Aorta (tissue), 5 donors: ENCODE measurements at places on chromosomes 16 and 17. TPM values are rescaled to one million over a fixed set of nuclear protein-coding genes. Genes with fewer than 3 reads are reported as not detected.

DNA sequence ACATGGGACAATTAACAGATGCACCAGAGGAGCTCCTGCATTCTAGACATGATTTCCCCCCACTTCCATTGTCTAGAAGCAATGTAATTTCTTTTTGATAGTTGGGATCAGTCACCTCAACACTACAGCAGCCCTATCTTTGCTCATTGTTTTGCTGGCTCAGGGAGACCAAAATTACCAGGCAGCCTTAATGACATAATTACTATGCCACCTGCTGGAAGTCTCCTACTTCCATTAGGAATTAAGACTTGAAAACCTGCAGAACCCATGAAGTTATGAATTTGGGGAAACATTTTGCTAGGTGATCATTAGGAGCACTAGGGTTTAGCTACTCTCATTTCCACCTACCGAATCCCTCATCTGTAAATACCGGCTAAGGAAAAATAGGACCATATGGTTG is 312.0 kb upstream of the CA10 start:
- no peak overlapping the region for H3K27ac ChIP-seq
- no peaks in the 10 kb centered on the region for H3K27me3 ChIP-seq
- H3K36me3 ChIP-seq: no peaks in the 10 kb centered on the region
- no peak overlapping the region for H3K4me3 ChIP-seq
- no peaks in the 10 kb centered on the region for H3K4me1 ChIP-seq

- peak; percentile 87 for DNase-seq
- H3K36me3 ChIP-seq: no peaks in the 10 kb centered on the region
- H3K27ac ChIP-seq: no peak overlapping the region
- H3K4me3 ChIP-seq: no peak overlapping the region
- no peaks in the 10 kb centered on the region for H3K4me1 ChIP-seq
Measured at GRCh38 chr17:82603981-82604448, 44.2 kb downstream of the WDR45B start.

DNA sequence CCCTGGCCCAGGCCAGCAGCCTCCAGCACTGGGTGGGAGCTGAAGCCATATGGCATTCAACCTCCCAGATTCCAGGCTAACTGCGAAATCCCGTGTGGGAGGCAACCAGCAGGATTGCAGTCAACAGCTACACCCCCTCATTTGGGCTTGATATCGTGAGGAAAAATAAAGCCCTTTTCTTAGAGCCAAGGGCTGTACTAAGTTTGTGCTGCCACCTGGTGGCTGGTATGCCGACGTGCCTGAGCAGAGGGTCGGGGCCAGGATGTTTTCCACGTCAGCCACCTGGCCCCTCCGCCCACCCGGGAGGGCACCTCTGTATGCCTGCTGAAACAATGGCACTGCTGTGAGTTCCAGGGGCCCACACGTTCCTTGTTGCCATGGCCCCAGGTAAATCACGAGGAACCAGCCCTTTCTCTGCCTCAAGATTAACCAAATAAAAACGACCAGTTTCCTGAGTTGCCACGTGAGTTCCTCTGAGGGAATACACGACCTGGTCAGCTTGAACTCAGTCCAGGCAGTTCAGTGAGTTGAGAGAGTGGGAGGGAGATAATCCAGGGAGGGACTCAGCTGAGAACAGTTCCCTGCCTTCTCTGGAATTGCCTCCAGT is 9.0 kb downstream of the TMEM98 start:
- peaks cover 6% of the 10 kb centered on the region for H3K36me3 ChIP-seq
- no peaks in the 10 kb centered on the region for H3K4me1 ChIP-seq
- no peak overlapping the region for H3K4me3 ChIP-seq
- peak overlapping the region; percentile 38 for H3K27ac ChIP-seq
- H3K27me3 ChIP-seq: no peaks in the 10 kb centered on the region
- peak; percentile 91 for DNase-seq

PRR35 gene
- total RNA-seq: not detected

GRCh38 chr17:45135978-45136791 is 698 bp downstream of the ACBD4 start:
- no peak overlapping the region for H3K27ac ChIP-seq
- H3K27me3 ChIP-seq: no peaks in the 10 kb centered on the region
- H3K4me3 ChIP-seq: peak overlapping the region; percentile 58
- no peaks in the 10 kb centered on the region for H3K36me3 ChIP-seq
- H3K4me1 ChIP-seq: no peaks in the 10 kb centered on the region
- no peak for DNase-seq

DNA sequence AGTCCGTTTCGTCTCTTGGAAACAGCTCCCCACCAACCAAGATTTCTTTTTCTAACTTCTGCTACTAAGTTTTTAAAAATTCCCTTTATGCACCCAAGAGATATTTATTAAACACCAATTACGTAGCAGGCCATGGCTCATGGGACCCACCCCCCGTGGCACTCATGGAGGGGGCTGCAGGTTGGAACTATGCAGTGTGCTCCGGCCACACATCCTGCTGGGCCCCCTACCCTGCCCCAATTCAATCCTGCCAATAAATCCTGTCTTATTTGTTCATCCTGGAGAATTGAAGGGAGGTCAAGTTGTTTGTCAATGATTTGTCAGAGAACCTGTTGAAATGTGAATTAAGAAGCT is 48.2 kb downstream of the IL21R start:
- no peaks in the 10 kb centered on the region for H3K36me3 ChIP-seq
- H3K27me3 ChIP-seq: no peaks in the 10 kb centered on the region
- DNase-seq: no peak

GRCh38 chr17:17836818-17837379 is at the start of gene SREBF1:
TSS of gene SREBF1 (minus strand) at chr17:17836986. CDS start at chr17:17836817, 169 bp downstream.
- H3K4me3 ChIP-seq: peak within 1 kb of the TSS; percentile 40
- H3K36me3 ChIP-seq: no peaks in the 10 kb centered on the region
- H3K27ac ChIP-seq: no peak within 1 kb of the TSS
- H3K27me3 ChIP-seq: no peaks in the 10 kb centered on the region
- DNase-seq: peak; percentile 87
- H3K4me1 ChIP-seq: no peaks in the 10 kb centered on the region

- no peak overlapping the region for H3K27ac ChIP-seq
- no peaks in the 10 kb centered on the region for H3K4me1 ChIP-seq
- no peaks in the 10 kb centered on the region for H3K27me3 ChIP-seq
- H3K36me3 ChIP-seq: no peaks in the 10 kb centered on the region
Measured at GRCh38 chr17:11047228-11047627, 193.8 kb upstream of the SHISA6 start.

DNA sequence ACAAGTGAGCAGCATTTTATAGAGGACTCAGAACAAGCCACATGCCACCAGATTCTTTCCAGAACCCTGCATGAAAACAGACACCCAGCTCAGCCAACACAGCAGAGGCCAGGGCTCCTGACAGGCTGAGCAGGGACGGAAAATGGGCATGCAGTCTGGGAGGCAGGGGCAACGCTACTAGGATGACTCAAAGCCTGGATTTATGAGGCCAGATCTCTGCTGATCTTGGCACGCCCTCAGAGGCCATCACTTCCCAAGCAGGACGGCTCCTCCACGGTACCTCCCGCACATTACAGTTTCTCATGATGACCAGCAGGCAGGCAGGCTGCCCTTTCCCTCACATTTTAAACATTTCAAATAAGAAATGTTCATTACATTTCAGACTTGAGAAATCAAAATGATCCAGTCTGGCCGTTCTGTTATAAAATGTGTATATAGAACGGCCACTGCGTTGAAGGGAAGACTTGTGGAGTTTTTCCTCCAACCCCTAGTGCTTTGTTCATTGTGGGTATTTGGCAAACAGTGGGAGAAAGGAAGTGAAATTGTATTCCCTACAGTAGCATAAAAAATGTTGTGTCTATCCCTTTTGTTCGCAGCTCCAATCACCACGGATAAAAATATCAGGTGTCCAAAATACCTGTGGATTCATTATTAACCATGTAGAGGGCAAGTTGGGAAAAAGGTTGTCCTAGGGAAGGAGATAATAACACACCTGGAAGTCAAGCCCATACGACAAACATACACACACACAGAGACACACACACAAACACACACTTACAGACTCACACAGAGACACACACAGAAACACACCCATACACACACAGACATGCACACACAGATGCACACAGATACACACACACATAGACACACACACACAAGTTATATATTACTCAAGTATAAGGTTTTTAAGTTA is 64.8 kb upstream of the ADAMTS18 start:
- no peak overlapping the region for H3K27ac ChIP-seq
- H3K36me3 ChIP-seq: no peaks in the 10 kb centered on the region
- no peaks in the 10 kb centered on the region for H3K27me3 ChIP-seq

- no peaks in the 10 kb centered on the region for H3K36me3 ChIP-seq
- DNase-seq: no peak
- no peak overlapping the region for H3K27ac ChIP-seq
- H3K27me3 ChIP-seq: no peaks in the 10 kb centered on the region
- H3K4me1 ChIP-seq: no peaks in the 10 kb centered on the region
Measured at GRCh38 chr17:62949036-62949435, 17.0 kb upstream of the TANC2 start.

GRCh38 chr17:79104898-79105600 is 30.4 kb downstream of the ENGASE start:
- no peaks in the 10 kb centered on the region for H3K4me1 ChIP-seq
- H3K27me3 ChIP-seq: no peaks in the 10 kb centered on the region
- DNase-seq: no peak
- H3K27ac ChIP-seq: no peak overlapping the region
- no peaks in the 10 kb centered on the region for H3K36me3 ChIP-seq

DNA sequence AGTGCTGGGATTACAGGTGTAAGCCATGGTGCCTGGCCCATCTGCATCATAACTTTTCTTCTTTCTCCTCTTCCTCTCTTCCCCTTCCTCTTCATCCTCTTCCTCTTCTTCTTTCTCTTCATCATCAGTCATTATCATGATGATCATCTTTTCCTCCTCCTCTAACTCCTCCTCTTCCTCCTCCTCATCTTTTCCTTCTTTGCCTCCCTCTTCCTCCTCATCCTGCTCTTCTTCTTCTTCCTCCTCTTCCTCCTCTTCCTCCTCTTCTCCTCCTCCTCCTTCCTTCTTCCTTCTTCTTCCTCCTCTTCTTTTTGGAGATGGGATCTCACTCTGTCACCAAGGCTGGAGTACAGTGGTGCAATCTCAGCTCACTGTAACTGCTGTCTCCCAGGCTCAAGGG is 62.5 kb downstream of the SOCS1 start:
- no peaks in the 10 kb centered on the region for H3K27me3 ChIP-seq
- H3K36me3 ChIP-seq: no peaks in the 10 kb centered on the region
- no peak overlapping the region for H3K27ac ChIP-seq
- no peak for DNase-seq
- H3K4me1 ChIP-seq: no peaks in the 10 kb centered on the region

CD300H gene
- not detected for total RNA-seq

DNA sequence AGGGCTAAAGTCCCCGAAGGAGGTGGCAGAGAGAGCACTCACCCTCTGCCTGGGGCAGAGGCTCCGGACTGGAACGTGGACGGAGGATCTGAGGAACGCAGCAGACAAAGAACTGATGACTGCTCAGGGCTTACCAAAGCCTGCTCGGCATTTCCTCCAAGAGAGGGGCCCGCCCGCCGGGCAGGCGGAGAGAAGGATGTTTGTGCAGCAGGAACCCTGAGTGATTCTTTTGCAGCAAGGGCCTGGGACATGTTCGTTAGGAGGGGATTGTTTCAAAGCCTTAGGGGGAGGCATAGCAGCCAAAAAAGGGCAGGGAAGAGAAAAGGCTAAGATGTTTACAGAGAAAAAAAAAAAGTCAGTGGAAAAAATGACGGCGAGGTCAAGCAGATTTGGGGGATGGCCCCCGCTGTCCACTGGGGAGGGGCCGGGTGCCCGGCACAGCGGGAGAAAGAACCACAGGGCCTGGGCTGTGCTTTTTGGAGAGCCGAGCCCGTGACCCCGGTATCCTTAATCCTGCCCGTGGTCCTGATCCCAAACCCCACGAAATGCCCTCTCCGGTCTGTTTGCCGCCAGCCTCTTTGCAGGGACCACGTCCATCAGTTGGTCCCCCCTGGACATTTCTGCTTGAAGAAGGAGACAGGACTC is 129.3 kb downstream of the NTN1 start:
- H3K4me1 ChIP-seq: peaks cover 6% of the 10 kb centered on the region
- H3K27me3 ChIP-seq: no peaks in the 10 kb centered on the region
- peak overlapping the region; percentile 17 for H3K27ac ChIP-seq
- no peak overlapping the region for H3K4me3 ChIP-seq
- H3K36me3 ChIP-seq: no peaks in the 10 kb centered on the region

- no peak for DNase-seq
- H3K27ac ChIP-seq: no peak overlapping the region
- no peak overlapping the region for H3K4me3 ChIP-seq
Measured at GRCh38 chr16:78562111-78562510, 462.7 kb downstream of the WWOX start.

GRCh38 chr17:60151355-60151754 is 1.6 kb downstream of the CA4 start:
- H3K36me3 ChIP-seq: no peaks in the 10 kb centered on the region
- H3K27me3 ChIP-seq: no peaks in the 10 kb centered on the region
- no peaks in the 10 kb centered on the region for H3K4me1 ChIP-seq
- DNase-seq: peak; percentile 6
- H3K27ac ChIP-seq: no peak overlapping the region

GRCh38 chr16:15925631-15926030 is 23.8 kb upstream of the ABCC1 start:
- no peak overlapping the region for H3K4me3 ChIP-seq
- H3K27ac ChIP-seq: no peak overlapping the region
- no peaks in the 10 kb centered on the region for H3K36me3 ChIP-seq
- no peak for DNase-seq
- H3K4me1 ChIP-seq: no peaks in the 10 kb centered on the region

GRCh38 chr17:75779987-75780889 is 4.4 kb upstream of the UNK start:
- DNase-seq: no peak
- H3K4me1 ChIP-seq: no peaks in the 10 kb centered on the region
- H3K4me3 ChIP-seq: no peak overlapping the region
- H3K27me3 ChIP-seq: no peaks in the 10 kb centered on the region
- H3K36me3 ChIP-seq: no peaks in the 10 kb centered on the region
- no peak overlapping the region for H3K27ac ChIP-seq

DNA sequence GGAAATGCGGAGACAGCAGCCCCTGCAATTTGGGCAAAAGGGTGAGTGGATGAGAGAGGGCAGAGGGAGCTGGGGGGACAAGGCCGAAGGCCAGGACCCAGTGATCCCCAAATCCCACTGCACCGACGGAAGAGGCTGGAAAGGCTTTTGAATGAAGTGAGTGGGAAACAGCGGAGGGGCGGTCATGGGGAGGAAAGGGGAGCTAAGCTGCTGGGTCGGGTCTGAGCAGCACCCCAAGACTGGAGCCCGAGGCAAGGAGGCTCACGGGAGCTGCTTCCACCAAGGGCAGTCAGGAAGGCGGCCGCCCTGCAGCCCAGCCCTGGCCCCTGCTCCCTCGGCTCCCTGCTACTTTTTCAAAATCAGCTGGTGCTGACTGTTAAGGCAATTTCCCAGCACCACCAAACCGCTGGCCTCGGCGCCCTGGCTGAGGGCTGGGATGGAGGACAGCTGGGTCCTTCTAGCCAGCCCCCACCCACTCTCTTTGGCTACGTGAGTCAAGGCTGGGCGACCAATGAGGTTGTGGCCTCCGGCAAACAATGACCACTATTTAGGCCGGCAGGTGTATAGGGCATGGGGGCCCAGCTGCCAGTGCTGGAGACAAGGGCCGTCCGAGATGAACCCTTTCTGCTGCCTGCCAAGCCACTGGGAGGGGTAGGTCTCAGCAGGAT is 507 bp downstream of the SERPINF1 start:
- H3K27ac ChIP-seq: no peak overlapping the region
- no peak for DNase-seq
- no peaks in the 10 kb centered on the region for H3K36me3 ChIP-seq
- no peaks in the 10 kb centered on the region for H3K27me3 ChIP-seq
- no peak overlapping the region for H3K4me3 ChIP-seq

GRCh38 chr16:318628-319027 is 33.9 kb downstream of the AXIN1 start:
- H3K27me3 ChIP-seq: no peaks in the 10 kb centered on the region
- no peak for DNase-seq
- H3K36me3 ChIP-seq: peaks cover 1% of the 10 kb centered on the region
- H3K27ac ChIP-seq: no peak overlapping the region
- H3K4me3 ChIP-seq: no peak overlapping the region

YWHAE gene
- 285 TPM for total RNA-seq
